Fibroblast of the aortic adventitia (primary cell): ENCODE measurements at places on chromosomes 4 and X.
A peak's percentile ranks its signal among the peaks of the same experiment; 100 is the strongest.

DNA sequence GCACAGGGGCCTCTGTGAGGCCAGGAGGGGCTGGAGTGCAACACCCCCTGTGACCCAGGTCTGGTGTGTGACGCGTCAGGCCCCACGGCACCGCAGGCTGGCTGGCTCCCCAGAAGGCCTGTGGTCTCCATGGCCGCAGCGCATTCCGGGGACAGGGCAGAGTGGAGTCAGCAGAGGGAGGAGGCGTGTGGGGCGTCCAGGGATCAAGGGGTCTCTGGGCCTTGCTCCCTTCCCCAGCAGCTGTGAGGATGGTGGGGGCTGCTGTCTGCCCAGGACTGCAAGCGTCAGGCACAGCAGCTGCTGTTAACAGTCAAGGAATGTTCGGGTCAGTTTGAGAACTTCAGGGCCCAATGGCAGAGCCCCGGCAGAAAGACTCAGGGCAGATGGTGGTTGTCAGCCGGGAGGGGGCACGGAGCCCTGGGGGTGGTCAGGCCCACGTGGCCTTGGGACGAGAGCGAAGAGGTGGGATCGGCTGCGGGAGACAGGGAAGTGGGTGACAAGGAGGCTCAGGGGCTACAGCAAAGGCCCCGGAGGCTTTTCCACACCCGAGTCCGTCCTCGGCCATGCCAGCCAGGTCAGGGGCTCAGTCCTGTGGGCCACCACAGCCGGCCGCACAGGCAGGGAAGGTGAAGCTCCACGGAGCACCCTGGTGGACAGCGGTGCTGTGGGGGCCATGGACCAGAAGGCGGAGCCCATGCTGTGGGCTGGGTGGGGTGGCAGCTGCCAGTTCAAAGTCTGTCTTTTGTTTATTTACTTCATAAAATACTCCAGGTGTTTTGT is 18.3 kb downstream of the PCGF3 start:
- no peak for DNase-seq

DNA sequence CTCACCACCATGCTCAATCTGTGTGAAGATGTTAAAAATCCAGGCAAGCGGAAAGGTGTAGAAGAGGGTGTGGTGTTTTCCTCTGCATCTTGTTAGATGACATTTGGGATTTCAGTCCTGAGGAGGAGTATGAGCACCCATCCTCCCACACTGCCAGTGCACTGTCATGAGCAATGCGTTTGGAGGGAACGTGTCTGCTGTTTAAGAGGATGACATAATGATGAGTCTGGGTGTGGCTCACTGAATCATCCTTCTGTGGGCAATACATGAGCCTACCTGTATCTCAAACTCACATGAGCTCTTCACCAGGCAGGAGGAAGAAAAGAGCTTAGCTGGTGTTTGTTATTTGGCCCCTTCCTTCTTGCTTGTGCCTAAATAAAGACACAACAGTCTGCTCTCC is 67.9 kb upstream of the ARX start:
- no peak for DNase-seq

- no peak for DNase-seq
Observed at GRCh38 chr4:22595684-22596083, 79.8 kb upstream of the ADGRA3 start.

DNA sequence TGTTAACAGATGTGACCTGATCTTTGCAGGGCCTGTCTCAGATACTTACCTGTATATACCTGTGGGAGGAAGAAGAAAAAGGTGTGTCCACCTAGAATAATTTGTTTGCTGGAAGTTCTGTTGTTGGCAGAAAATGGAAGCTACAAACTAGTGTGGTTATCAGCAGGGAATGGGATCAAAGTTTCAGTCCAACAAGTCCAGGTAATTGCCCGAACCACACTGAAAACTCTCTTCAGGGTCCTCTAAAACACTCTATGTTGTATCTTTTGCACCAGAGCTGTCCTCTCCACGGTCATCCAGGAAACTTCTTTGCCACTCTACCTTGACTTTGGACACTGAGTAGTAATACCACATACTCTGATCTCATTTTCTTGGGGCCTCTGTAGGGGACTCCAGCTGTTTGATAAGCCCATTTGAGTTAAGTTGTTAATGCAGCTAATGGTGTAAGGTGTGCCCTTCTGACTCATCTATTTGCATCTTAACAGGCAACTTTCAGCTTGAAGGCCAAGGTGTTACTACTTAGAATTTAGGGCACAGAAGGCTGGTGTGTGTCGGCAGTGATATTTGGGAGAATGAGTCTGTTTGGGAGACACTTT is 38.7 kb upstream of the GATB start:
- DNase-seq: no peak

DNA sequence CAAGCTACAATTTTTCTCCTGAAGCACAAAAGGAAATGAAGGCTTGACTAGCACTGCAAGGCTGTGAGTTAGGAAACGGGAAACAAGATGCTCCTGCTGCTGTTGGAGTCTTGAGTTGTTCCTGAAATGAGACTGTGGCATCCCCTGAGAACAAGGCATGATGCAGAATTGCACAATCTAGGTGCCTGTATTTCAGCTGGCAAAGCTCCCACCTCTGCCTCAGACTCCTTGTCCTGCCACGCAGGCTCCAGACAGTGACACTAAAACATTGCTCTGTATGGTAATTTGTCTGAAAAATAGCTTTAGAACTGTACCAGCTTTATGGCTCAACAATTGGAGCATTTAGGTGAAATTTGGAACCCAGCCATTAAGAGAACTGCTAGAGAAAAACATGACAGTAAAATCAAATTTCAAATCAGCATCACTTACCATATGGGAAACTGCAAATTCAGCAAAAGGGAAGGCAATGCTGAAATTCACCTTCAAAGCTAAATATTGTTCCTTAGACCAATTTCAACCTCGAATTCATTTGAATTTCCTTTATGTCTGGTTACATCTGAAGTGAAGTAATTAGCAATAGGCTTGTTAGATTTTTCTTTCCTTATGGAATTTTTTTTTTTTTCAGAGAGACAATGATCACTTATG is 103.4 kb downstream of the MFAP3L start:
- DNase-seq: peak; percentile 40

- DNase-seq: no peak
Observed at GRCh38 chr4:137263206-137263605, 269.1 kb downstream of the PCDH18 start.

GRCh38 chrX:151753313-151754046 is 18.9 kb downstream of the CNGA2 start:
- DNase-seq: peak; percentile 68

DNA sequence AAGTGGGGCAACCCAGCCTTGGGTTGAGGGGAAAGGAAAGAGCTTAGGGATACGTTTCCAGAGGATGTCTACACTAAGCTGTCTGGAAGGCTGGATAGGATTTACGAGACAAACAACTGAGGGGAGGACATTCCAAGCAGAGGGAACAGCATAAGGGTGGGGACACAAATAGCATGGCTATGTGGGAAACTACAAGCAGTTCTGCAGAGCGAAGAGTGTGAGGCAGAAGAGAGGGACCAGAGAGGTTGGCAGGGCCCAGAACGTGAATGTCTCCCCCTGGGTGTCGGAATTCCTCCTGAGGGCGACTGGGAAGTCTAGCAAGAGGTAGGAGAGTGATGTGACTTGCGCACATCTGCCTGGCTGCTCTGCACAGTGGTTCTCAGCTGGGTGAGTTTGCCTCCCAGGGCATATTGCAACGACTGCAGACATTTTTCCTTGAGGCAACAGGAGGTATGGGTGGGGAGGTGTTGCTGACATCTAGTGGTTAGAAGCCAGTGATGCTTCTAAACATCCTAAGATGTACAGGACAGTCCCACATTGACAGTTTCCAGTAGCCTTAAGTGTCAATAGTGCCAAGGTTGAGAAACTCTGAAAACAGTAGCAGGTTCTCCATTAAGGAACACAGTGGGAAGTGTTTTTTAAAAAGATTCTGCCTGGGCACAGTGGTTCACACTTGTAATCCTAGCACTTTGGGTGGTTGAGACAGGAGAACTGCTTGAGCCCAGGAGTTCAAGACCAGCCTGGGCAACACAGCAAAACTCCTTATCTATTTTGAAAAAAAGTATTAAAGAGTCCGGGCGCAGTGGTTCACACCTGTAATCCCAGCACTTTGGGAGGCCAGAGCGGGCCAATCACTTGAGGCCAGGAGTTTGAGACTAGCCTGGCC is 9.2 kb downstream of the NDUFA1 start:
- peak; percentile 62 for DNase-seq

- DNase-seq: peak; percentile 40
Observed at GRCh38 chrX:154733066-154733425, 17.8 kb downstream of the GAB3 start.

DNA sequence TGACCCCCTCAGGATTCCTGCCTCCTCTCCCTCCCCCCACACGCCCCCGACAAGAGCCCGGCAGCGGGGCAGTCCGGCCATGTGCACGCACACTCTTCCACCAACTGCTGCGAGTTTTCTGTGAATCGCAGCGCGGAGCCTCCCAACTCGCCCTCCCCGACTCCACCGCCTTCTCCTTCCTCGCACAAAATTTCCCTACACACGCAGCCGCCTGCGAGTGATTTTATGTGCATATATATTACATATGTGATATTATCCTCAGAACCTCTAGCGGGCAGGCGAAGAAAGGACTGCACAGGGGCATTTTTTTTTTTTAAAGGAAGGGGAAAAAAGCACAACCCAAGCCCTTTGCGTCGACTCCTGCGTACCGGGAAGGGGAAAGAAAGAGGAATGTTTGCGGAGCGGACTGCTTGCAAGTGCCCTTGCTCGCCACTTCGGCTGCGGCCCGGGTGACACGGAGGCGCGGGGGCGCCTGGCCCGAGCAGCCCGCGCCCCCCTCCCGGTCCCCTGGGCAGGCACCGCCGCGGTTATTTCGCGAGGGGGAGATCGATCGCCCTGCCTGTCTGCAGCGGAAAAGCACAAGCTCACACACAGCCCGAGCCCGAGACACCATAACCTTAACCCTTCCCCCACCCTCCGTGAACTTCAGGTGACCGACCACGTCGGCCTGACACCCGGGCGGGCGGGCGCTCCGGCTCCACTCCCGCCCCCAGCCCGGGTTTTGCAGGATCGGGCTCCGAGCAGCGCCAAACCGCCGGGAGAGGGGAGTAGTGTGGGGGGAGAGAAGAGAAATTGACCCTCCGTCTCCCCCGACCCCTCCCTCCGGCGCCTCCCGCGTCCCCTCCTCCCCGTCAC is 2.3 kb downstream of the ZNF827 start:
- DNase-seq: peak; percentile 77

DNA sequence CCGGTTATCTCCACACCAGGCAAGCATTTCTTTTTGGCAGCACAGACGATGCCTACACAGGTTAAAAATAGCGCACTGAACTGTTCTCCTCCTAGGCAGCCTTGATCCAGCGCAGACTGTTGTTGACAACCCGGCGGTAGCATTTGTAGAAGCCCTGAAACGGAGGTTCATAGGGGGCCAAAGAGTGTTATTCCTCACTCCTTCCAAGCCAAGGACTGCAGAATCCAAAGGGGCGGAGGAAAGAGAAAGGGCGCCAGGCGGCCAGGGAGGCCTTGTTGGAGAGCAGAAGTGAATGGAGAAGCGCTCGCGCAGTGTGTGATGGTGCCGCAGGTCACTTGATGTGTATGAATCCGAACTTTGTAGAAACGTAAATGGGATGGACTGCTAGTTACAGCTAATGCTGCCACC is 82.7 kb downstream of the TENM3 start:
- no peak for DNase-seq

DNA sequence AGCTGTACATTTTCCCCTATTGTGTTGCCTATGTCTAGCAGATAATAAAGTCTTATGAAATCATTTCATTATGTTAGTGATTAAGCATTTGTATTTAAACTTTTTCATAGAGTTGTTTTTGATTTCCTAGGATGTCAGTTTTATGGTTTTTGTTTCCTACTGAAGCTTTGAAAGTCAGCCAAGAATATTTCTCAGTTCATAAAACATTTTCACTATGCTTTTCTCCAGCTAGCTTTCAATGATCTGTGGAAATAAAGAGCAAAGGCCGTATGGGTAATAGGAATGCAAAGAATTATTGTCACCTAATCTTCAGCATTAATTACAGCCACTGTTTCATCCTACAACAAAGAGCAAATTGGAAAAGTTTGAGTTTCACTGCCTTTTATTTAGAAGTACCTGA is 145.7 kb upstream of the NUDT6 start:
- no peak for DNase-seq

- DNase-seq: peak; percentile 13
Observed at GRCh38 chrX:107324493-107325310, 118.3 kb downstream of the DNAAF6 start.

GRCh38 chr4:79209822-79210635 is 115.8 kb downstream of the NAA11 start:
- DNase-seq: no peak

DNA sequence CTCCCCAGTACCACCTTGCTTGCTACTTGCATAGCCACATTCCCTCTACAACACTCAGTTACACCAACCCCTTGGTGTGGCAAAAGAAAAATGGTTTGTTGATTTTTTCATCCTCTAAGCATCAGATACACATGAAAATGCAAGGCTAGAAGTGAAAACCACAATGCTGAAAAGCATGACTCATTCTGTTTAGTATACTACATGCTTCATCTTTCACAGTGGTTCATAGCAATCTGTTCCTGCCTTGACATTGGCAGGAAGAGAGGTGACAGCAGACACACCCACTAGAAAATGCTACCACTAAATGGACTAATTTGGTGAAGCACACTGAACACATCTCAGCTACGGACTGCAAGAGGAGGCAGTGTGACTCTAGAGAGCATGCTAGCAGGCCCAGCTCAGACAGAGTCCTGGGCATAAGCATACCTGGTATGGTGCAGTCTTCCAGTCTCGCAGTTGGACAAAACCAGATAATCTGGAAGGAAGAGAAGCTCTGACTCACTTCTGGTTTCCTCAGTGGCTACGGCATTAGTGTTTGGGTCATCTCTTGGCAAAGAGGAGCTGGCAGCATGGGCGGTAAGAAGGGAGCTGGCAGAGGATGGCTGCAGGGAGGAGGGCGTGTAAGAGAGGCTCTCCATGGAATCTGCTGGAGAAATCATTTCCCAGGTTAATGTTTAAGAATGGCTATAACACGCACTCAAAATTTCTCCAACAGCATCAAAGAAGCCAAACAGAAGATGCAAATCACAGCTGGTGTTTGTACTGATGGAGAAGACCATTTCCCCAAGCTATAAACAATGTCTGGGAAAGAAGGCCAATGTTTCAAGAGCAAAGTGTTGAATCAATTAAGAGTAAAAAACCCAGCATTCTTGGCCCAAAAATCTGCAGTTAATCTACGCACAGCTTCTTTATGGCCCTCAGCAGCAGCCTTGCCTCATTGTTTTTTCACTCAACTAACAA is 37.8 kb downstream of the GAB3 start:
- peak; percentile 59 for DNase-seq

GRCh38 chr4:98421111-98421510 is 159.9 kb downstream of the RAP1GDS1 start:
- DNase-seq: no peak

GRCh38 chr4:147044241-147044640 is 98.6 kb upstream of the TTC29 start:
- DNase-seq: no peak

DNA sequence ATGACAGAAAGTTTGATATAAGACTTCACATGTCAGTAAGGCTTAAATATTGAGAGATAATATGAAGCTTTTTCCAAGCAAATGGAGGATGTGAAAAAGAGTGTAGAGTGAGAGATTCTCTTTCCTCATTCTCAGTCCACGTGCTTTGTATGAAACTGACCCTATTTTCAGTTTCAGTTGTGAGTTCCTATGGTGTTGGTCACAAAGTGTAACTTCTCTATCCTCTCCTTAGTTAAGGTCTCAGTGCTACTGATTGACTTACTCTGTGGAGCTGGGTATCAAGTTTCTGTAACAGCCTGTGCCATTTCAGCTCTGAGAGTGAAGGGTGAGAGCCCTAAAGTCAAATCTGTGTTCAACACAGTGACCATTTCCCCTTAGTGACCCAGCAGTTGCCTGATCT is 277.2 kb downstream of the EPHA5 start:
- DNase-seq: no peak

- DNase-seq: no peak
Observed at GRCh38 chrX:6568031-6568430, 33.1 kb upstream of the VCX3A start.
